Activated effector memory CD4-positive, alpha-beta T cell treated with anti-CD3 and anti-CD28 coated beads, Interleukin-2, amount 50 U/mL, for 16 hours (primary cell): ENCODE measurements at places on chromosomes 5 and 9.

DNA sequence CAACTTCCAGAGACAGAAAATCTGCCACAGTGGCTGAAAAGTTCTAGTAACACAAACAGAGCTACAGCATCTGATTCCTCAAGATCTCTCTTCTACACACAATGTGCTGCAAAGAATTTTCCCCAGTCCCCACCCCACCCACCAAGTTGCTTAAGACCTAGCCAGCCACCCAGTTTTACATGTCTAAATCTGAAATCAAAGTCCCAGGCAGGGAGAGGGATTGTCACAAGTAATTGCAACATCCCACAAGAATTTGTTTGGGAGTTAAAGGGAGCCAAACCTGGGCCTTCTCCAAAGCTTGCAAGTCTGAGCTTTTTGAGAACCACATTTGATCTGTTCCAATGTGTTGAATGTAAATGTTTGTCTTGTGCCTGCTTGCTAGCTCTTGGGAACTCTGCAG is 15.5 kb downstream of the IGIP start:
- no peak for DNase-seq

DNA sequence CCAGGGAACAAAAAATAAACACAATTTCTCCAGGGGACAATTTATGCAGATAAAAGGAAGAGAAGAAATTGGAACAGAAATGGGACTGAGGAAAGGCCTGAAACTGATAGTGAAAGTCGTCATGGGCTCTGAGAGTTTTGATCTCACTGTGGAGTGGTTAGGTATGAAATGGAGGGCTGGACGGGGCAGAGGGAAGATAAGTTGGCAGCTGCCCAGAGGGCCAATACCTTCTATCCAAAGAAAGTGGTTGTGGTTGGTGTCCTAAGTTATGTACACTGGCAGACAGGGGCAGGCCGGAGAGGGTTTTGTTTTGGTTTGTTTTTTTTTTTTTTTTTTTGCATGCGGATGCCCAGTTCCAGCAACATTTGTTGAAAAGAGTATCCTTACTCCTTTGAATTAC is 46.1 kb downstream of the ZNF618 start:
- no peak for DNase-seq

DNA sequence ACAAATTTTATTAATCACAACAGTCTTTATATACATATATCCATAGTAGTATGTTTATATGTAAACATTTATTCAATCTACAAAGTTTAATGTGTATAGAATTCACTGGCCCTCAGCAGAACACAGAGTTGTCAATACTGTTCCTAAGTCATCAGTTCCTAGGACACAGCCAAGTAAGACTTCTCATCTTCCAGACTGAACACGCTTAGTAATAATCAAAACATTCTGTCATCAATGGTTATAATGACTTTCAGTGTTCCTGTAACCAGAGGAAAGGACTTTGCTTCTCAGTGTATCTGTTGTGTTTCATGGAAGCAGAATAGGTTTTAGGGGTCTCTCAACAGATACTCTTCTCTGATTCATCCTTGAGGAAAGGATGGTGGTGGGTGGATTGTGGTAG is 82.2 kb downstream of the SMIM23 start:
- DNase-seq = no peak

- DNase-seq = no peak
Observed at GRCh38 chr5:24401773-24402172, 243.0 kb downstream of the CDH10 start.

- DNase-seq = no peak
Observed at GRCh38 chr9:134214386-134214765, 50.0 kb upstream of the RNU6ATAC start.

- no peak for DNase-seq
Observed at GRCh38 chr9:130437011-130437789, 7.6 kb upstream of the ASS1 start.

GRCh38 chr5:95924720-95925377 is 36.8 kb downstream of the ELL2 start:
- DNase-seq = no peak

- DNase-seq = no peak
Observed at GRCh38 chr5:68734781-68735180, 359.0 kb upstream of the SLC30A5 start.

- no peak for DNase-seq
Observed at GRCh38 chr5:76450054-76450453, 47.0 kb downstream of the IQGAP2 start.

GRCh38 chr5:105917189-105917588 is 1753.5 kb downstream of the EFNA5 start:
- DNase-seq = no peak

DNA sequence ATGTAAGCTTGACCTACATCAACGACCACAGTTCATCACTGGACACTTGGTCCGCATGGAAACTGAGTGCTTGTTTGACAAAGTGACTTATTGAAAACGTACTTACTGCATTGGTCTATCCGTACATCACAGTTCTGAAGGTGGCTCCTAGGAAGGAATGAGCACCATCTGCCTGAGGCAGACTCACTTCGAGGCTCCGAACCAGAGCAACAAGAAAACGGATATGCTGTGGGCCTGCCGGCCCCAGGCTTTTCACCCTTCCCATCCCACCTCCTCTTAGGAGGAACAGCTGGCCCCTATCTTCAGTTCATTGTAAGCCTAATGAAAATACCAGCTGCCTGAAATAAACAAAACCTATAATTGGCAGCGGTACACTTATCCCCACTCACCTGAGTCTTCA is 67.2 kb upstream of the TSLP start:
- no peak for DNase-seq

DNA sequence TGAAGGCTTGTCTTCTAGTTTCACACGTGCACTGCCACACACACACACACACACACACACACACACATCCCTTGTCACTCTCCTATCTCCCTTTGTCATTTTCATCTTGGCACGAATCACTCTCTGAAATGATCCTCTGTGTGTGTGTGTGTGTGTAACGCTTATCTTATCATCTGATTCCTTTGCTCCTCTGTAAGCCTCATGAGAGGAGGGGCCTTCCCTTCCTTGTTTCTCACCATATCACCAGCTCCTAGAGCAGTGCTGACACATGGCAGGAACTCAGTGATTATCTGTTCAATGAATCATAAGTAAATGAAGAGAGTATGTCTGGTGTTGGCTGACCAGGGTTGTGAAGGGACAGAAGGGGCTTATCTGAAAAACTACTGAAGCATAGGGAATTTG is 53.3 kb downstream of the PDE4D start:
- no peak for DNase-seq

- no peak for DNase-seq
Observed at GRCh38 chr5:61638476-61638875, 306.4 kb downstream of the ZSWIM6 start.

DNA sequence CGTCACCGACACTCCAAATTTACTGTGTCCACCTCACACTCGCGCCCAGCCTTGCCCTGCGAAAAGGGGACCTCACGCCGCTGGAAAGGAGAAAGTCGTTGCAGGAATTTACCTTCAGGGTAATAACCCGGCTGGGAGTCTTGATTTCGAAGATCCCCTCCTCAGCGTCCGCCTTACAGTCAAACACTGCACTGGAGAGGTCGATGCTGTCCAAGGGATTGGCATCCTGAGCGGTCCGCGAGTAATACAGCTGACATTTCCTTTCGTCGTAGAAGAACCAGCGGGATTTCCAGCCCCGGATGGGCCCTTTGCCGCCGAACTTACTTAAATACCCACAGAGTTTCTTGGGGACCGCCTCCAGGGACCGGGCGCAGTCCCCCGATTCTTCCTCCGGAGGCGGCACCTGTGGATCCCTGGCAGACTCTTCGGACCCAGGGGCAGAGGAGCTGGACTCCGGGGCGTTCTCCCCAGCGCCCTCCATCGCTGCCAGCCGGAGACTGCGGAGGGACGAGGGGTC is 330 bp downstream of the TBC1D2 start:
- no peak for DNase-seq

- DNase-seq = no peak
Observed at GRCh38 chr9:23586906-23587305, 239.1 kb downstream of the ELAVL2 start.

DNA sequence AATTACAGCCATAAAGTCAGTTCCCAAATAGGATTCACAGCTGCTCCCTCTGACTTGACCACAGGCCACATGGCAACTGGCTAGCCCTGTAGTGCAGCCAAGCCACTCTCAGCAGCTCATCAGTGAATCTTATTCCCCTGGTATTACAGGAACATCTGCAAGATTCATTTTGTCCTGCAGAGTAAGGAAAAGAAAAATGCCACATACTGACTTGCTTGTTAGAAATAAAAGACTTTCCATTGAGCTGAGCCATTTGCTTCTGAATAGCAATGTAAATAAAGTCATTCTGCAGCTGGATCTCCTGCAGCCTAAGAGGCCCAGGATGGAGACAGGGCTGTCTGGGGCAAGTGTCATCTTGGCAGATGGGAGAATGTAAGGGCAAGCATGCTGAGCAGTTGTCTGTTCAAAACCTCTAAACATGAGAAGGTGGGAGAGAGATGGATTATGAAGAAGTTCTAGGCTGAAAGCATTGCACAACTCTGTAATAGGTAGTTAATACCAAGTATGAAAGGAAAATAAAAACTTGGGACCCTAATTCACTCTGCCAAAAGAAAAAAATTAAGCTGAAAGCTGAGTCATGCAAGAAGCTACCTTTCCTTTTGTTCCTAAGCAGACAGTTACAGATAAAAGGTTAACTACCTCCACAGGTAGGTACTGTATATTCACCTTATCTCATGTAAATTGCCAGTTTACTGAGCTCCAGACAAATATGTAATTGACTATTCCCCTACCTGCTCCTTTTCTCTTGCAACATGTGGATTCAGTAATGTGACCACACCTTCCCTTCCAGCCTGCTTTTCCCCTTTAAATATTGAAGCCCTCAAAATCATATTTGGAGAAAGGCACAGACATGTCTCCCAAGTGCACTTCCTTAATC is 244.4 kb upstream of the RAI14 start:
- DNase-seq = no peak

GRCh38 chr5:91670122-91670521 is 287.0 kb upstream of the ARRDC3 start:
- no peak for DNase-seq

DNA sequence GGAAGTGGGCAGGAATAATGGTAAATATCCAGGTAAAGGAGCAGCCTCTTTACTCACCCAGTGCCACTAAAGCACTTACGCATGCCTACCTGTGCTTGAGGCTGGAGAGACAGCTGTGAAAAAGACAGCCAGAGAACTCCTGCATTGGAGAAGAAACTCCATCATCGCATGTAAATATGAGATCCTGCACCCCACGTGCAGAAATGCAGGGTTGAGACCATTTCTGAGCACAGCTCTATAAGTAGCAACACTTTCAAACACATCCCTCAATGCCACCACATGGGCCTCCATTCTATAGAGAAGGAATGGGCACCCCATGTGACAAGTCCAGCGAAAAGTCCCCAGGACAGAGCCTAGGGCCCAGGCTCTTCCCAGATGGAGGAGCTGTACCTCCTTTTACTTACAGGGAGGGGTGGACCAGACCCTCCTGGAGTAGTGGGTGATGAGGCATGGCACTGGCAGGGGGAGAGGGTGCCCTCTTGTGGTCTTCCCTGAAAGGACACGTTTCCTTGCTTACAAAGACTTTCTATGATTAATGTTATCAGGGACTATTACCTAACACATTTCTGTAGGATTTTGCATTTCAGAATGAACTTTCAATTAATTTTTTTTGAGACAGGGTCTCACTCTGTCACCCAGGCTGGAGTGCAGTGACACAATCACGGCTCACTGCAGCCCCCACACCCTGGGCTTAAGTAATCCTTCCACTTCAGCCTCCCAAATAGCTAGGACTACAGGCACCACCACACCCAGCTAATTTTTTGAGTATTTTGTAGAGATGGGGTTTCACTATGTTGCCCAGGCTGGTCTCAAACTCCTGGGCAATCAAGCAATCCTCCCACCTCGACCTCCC is 55.3 kb upstream of the IL17B start:
- peak; percentile 77 for DNase-seq

- DNase-seq = no peak
Observed at GRCh38 chr5:107484281-107484680, 186.5 kb downstream of the EFNA5 start.

- no peak for DNase-seq
Observed at GRCh38 chr9:84138541-84138940, 157.9 kb downstream of the RMI1 start.

DNA sequence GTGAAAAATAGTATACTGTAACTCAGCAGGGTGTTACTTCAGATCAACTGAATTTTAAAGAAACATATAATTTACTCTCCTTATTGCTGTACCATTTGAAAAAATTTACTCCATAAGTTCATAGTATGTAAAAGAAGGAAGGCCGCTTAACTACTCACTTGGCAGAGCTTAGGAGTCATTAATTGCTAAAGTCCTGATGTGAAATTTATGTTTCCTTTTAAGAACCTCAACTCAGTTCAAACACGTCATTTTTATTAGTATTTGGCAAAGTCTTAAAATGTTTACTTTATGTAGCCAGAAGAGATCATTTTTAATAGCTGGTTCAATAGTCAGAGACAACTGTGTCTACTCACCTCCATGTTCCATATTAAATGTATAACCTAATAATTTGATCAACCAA is 268.6 kb downstream of the CDH10 start:
- DNase-seq = no peak

GRCh38 chr5:123367739-123368138 is 55.5 kb downstream of the CEP120 start:
- no peak for DNase-seq
